ENCODE measurements at places on chromosomes 13 and 19.

GRCh38 chr19:40503320-40503695, 36.5 kb downstream of the SPTBN4 start:
- DNase-seq = no peak

GRCh38 chr19:1070576-1070930, 3.6 kb downstream of the ARHGAP45 start:
- DNase-seq = no peak

GRCh38 chr19:4624301-4624700, 15.0 kb upstream of the TNFAIP8L1 start:
- DNase-seq = no peak

GRCh38 chr13:80173224-80173623, 167.7 kb downstream of the SPRY2 start:
- no peak for DNase-seq

DNA sequence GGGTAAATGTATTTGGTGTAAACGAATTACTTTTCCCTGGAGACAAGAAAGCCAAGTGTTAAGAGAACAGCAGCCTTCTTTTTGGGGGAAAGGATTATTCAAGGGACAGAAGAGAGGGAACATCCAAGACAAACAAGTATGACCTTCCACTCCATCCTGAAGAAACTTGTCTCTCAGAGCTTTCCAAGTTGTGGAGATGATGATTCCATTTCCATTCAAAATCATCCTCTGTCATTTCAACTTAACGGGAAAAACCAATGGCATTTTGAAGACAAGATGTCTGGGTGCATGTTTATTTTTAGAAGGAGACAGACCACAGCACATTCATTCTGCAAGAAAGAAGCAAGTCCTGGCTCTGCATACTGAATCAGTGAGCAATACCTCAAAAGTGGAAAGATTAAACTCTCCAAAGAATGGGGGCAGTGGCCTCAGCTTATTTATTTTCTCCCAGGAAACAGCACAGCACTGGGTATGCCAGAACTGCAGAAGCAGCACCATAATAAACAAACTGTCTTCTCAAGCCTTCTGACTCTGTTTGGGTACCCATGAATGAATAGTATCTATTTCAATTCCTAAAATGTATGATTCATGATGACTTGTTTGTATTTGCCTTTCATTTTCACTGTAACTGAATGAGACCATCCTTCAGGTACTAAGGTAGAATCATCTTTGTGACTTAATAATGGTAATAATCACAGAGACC, 541.0 kb downstream of the RFC3 start:
- no peak for DNase-seq

DNA sequence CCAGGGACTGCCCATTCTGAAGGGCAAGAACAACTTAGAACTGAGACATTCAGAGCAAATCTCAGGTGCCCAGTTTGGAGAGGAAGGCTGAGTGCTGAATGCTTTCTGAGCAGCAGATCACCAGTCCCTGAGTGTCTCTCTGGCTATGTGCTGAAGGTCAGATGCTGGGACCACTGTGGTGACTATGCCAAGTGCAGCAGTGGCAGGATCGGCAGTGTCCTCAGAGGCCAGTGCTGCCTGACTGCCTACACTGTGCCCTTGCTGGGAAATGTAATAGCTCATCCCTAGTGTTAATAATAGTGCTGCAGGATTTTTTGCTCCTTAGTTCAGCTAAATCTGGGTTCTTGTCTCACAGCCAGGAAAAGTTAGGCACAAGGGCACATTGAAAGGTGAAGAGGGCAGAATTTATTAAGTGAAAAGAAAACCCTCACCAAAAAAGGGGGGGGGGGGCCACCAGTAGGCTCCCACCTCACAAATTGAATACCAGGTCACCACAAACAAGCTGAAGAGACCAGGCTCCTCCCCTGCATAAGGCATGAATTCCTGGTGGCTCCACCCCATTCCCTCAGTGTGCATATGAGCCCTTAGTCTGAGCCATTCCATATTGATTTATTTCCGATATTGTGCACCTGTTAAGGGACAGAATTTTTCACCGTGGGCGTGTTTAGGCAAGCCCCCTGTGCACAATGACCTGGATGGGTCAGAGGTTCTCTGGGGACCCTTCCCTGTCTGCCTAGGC, 18.5 kb downstream of the RFXAP start:
- no peak for DNase-seq

GRCh38 chr13:39329182-39329639, 273.8 kb downstream of the LHFPL6 start:
- DNase-seq = peak; percentile 85

- DNase-seq = no peak
These were observed 711.6 kb upstream of the SLITRK6 start for GRCh38 chr13:86510792-86511191.

DNA sequence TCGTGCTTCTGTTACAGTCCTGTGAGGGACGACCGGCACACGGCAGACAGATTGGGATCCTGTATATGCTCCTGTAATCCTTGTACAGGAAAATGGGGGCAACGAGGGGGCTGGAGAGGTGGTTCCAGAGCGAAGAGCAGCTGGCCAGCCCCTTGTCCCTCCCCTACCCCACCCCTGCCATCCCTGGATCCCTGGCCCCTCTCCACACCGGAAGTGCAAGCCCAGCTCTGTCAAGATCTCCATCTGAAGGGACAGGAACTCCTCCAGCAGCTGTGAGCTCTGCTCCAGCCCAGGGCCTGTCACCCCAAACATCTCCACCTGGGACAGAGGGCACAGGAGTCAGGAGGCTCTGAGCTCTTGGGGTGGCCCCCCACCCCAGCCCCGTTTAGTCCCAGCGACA, 5.5 kb upstream of the CCER2 start:
- DNase-seq = no peak

GRCh38 chr19:12777217-12778016, 2.1 kb upstream of the HOOK2 start:
- peak; percentile 88 for DNase-seq

DNA sequence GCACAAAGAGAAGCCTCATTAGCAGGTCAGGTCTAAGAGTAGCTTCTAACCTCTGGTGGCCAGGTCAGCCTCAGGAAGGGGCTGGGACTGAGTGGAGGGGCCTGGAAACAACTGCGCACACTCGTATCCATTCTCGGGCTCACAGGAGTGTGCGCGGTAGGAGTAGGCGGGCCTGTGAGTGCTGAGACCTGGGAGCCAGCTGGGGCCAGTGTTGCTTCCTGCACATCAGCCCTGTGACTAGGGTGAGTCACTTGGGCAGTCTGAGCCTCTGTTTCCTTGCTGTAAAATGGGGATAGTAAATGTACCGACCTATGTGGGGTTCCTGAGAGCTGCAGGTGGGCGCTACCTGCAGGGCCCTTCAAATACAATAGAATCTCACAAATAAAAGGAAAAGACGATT, 26.9 kb downstream of the SIN3B start:
- no peak for DNase-seq

- DNase-seq = no peak
These were observed 58.5 kb downstream of the SPATA13 start for GRCh38 chr13:24218977-24219376.

- no peak for DNase-seq
These were observed 44.7 kb upstream of the USP29 start for GRCh38 chr19:57075125-57075524.

GRCh38 chr19:49150106-49150943, 4.9 kb downstream of the HRC start:
- peak; percentile 91 for DNase-seq

DNA sequence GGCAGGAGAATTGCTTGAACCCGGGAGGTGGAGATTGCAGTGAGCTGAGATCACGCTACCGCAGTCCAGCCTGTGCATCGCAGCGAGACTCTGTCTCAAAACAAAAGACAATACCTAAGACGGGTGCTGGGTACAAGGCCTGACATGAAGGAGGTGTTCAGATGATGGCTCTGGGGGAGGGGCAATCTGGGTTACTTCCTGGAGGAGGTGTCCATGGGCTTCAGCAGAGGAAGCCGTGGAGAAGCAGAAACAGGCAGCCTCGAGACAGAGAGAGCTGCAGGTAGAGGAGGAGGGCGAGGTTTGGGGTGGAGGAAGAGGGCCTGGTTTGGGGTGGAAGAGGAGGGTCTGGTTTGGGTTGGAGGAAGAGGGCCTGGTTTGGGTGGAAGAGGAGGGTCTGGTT, 3.6 kb downstream of the MISP start:
- no peak for DNase-seq

- no peak for DNase-seq
These were observed 2.2 kb upstream of the SERTAD3 start for GRCh38 chr19:40446263-40446784.

- no peak for DNase-seq
These were observed 47.0 kb downstream of the SMIM24 start for GRCh38 chr19:3433313-3433712.

GRCh38 chr19:48491793-48492123, 19.9 kb downstream of the LMTK3 start:
- no peak for DNase-seq

DNA sequence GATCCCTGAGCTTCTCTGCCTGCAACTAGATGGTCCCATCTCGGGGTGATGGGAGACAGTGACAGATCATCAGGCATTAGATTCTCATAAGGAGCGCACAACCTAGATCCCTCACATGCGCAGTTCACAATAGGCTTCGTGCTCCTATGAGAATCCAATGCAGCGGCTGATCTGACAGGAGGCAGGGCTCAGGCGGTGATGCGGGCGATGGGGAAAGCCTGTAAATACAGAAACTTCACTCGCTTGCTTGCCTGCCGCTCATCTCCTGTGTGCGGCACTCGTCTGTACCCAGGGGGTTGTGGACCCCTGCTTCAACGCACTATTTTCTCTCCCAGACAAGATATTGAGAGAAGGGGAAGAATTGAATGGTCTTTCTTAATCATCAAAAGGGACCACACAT, 473.9 kb downstream of the ZNF536 start:
- no peak for DNase-seq

DNA sequence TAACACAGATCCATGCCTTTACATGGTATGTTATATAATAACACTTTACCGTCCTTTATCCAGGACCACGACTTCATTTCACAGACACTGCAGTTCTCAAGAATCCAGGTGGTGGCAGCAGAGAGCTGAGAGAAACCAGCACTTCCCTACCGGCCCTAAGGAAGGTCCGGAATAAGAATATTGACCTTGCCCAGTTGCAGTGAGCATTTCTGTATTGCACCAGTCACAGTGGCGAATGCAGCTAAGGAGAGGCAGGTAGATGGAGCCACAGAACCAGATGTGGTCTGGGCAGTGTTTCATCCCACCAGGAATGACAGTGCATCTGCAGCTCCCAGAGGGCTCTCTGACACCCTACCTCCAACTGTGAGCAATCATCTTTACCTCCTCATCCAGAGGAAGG, 44.6 kb downstream of the ZNF787 start:
- DNase-seq = peak; percentile 57

GRCh38 chr13:48728226-48728625, 74.5 kb downstream of the CYSLTR2 start:
- DNase-seq = no peak

DNA sequence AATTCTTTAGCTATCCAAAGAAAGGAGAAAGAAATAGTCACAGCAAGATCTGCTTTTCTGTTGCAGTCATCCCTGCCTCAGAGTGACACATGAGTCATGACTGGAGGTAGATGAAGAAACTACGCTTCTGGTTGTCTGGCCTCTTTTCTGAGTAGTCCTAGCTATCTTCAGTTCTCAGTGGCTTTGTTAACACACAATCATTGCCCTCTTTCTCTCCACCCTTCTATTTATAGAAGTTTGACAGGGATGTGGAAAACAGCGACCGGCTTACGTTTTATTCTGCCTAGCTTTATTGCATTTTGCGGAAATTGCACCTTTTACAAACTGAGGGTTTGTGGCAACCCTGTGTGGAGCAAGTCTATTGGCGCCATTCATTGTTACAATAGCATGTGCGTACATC, 26.7 kb downstream of the SPATA13 start:
- DNase-seq = no peak

GRCh38 chr19:28401739-28402424, 811.1 kb downstream of the UQCRFS1 start:
- no peak for DNase-seq

Data from NCI-H146 (cell line).